Stimulated activated CD4-positive, alpha-beta T cell treated with anti-CD3 and anti-CD28 coated beads, Interleukin-1b, Interleukin-23, amount 100 ng/mL, for 1 hour (primary cell): ENCODE measurements at places on chromosomes 12 and 14.

- DNase-seq, result no peak
Observed at GRCh38 chr14:101839236-101839635, 77.7 kb downstream of the PPP2R5C start.

DNA sequence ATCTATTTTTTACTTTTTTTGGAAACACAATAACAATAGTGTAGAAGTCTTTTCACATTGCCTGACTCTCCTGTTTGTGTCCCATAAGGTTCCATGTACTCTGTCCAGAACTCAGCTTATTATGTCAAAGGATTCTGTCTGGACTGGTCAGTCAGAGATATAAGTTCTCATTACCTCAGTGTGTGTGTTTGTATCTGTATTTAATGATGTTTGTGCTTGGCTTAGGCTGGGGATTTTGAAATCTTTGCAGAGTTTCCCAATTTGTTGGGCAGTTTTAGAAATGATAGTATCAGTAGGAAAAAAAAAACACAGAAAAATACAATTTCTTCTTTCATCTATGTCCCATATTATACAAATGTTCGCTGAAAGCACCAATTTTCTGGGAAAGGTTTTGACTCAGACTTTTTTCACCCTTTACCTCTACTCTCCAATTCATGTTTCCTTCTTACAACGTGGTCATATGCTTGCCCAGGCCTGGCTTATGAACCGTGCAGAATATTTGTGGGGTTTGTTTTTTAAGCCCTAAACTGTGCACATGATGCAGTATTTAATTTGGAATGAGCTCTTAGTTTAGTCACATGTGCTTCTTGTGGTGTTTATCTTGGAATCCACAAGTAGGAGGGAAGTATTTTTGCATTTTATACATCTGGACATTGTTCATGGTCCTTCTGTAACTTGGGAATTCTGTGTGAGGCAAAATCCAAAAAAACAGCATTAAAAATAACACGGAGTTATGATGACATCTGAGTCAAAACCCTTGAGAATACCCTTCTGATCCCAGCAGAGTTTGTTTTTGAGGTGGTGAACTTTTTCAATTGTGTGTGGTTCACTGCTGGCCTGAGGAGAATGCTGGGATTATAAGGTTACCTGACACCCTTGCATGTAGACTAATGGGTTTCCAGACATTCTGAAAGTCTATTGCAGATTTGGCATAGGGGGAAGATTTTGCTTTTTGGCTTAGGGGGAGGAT is 121.2 kb downstream of the RAD51B start:
- DNase-seq, result no peak

GRCh38 chr12:53612978-53613377 is 13.2 kb downstream of the ATF7 start:
- no peak for DNase-seq

GRCh38 chr12:69966839-69967238 is 141.8 kb downstream of the MYRFL start:
- no peak for DNase-seq

- DNase-seq, result no peak
Observed at GRCh38 chr14:68676511-68676943, 116.3 kb downstream of the ZFP36L1 start.

GRCh38 chr12:71710276-71711125 is 24.6 kb downstream of the TMEM19 start:
- no peak for DNase-seq

DNA sequence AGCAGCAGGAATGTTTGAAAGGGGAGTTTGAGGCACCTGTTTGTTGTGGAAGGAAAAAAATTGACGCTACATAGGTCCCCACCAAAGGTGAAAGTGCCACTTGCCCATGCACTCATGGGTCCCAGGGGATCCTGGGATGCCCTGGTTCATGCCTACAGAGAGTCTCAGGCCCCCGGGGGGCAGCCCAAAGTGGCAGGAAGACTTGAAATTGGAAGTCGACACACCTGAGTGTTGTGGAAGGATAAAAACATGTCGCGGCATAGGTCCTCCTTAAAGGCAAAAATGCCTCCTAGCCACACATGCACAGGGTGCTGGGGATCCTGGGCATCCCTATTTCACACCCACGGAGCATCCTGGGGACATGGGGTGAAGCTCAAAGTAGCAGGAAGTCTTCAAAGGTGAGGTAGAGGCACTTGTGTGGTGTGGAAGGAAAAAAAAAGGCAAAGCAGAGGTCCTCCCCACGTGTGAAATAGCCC is 576.1 kb downstream of the ALG10 start:
- DNase-seq, result no peak

DNA sequence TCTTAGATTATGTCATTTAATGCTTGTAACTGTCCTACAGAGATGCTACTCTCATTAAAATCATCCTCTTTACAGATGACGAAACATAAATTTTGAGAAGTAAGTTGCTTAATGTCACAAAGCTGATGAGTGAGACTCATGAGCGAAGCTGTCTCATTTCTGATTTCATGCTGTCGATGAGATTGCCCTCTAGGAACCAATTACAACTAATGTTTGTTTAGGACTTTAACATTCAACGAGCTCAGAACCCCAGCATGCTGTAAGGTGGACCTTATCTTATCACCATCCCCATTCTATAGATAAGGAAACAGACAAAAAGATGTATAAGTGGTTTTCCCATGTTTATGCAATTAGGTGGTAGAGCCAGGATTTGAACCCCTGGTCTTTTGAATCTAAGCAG is 23.1 kb downstream of the BHLHE41 start:
- DNase-seq, result no peak

- no peak for DNase-seq
Observed at GRCh38 chr14:95664546-95664945, 21.7 kb upstream of the TCL1B start.

GRCh38 chr14:73792481-73792880 is 59.1 kb upstream of the PTGR2 start:
- no peak for DNase-seq

GRCh38 chr12:91912178-91912577 is 233.5 kb downstream of the BTG1 start:
- DNase-seq, result no peak

DNA sequence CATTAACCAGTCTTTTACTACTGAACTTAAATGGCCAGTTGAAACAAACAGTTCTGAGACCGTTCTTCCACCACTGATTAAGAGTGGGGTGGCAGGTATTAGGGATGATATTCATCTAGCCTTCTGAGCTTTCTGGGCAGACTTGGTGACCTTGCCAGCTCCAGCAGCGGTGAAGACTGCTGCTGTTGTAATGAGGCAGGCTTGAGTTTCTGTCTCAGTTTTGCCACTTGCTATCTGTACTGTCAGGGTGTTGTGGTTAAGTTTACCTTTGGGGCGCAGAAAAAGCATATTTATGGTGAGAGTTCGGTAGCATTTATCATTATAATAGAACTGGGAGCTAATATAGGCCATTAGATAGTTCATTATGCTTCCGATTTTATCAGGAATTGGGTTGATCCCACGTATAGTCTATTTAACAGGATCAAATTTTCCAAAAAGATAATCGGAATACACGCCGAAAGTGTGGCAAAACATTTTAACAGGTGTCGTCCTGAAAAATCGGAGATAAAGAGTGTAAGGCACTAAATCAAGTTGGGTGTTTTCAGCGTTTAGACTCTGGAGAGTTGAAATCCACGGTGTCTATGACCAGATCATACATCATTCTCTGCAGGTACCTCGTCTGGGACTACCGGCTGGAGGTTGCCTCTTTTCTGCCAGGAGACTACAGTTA is 688 bp upstream of the NECAP1 start:
- DNase-seq, result no peak

DNA sequence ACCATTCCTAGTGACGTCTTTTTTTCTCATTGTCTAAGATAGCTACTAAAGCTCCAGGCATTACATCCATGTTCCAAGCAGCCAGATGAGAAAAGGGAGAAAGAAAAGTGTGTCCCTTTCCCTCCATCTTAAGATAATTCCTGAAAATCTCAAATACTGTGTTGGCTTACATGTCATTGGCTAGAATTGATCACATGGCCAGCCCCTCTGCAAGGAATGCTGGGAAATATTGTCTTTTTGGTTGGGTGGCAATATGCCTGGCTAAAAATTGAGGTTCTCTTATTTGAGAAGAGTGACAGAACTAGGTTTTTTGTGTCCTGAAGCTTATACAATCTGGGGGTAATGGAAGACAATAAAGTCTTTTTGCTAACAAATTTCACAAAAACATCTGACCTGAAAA is 264.3 kb downstream of the RPAP3 start:
- DNase-seq, result no peak

GRCh38 chr12:10101042-10101579 is 2.3 kb upstream of the CLEC1A start:
- DNase-seq, result no peak

DNA sequence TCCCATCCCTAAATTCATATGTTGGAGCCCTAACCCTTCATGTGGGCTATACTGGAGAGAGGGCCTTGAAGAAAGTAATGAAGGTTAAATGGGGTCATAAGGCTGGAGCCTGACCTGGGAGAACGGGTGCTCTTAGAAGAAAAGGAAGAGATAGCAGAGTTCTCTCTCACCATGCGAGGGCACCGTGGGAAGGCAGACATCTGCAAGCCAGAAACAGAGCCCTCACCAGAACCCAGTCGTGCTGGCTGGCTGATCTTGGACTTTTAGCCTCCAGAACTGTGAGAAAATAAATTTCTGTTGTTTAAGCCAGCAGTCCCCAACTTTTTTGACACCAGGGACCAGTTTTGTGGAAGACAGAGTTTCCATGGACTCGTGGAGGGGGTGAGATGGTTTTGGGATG is 149.3 kb downstream of the ATP23 start:
- DNase-seq, result no peak

DNA sequence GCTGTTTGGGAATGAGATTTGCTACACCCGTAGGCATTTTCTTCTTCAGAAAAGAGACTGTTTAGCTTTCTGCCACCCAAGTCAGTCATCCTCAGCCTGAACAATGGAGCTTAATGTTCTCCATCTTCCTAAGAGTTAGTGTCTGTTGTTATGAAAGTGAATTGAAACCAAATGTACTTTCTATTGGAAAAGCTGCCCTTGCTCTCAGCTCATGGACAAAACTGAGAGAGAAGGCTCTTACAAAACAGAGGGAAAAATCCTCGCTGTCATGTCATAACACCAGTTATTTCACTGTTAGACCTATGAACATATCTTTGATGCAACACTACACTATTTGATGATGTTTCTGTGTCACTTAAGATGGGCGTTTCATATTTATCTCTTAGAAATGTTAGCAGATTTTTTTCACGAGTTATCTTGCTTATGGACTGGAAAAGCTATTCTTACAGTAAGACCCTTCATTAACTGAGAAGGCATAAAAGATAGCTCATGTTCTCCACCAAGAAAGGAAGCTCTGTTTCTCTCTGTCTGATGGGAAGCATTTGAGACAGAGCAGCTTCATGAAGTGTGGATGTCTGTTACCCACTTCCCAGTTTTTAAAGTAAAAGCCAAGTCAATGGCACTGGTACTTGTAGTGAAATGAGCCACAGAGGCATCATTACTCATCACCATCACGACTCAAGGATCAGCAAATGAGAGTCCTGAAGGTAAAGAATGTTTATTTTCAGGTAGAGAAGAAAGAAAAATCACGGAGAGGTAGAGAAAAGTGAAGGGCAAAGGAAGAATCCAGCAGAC is 483.9 kb downstream of the ZFP36L1 start:
- DNase-seq, result no peak

DNA sequence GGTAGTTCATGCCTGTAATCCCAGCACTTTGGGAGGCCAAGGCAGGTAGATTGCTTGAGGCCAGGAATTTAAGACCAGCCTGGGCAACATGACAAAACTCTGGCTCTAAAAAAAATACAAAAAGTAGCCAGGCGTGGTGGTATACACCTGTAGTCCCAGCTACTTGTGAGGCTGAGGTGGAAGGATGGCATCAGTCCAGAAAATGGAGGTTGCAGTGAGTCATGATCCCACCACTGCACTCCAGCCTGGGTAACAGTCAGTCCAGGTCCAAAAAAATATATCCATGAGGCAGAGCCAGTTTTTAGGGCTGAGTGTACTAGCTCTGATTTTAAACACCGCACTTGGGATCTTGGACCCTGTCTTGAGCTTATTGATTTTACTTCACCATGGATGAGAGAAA is 30.6 kb upstream of the FICD start:
- DNase-seq, result no peak

GRCh38 chr12:79023784-79024183 is 159.2 kb downstream of the SYT1 start:
- DNase-seq, result no peak

DNA sequence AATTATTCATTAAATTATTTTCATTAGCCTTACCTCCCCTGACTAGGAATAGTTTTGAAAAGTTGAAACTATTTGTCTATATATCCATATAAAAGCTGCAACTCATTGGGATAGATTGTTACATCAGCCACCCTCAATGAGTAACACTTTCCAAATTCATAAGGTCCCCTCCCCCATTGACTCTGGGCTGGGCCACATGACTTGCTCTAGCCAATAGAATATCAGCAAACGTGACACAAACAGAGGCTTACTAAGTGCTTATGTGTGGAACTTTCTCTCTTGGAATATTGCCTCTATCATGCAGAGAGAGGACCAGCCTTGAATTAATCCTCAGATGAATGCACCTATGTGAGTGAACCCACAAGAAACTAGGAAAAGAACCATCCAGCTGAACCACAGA is 213.7 kb downstream of the CCDC59 start:
- no peak for DNase-seq

GRCh38 chr12:109725321-109726105 is 11.9 kb downstream of the FAM222A start:
- no peak for DNase-seq

GRCh38 chr12:132593938-132594358 is 16.4 kb downstream of the LRCOL1 start:
- DNase-seq, result no peak

DNA sequence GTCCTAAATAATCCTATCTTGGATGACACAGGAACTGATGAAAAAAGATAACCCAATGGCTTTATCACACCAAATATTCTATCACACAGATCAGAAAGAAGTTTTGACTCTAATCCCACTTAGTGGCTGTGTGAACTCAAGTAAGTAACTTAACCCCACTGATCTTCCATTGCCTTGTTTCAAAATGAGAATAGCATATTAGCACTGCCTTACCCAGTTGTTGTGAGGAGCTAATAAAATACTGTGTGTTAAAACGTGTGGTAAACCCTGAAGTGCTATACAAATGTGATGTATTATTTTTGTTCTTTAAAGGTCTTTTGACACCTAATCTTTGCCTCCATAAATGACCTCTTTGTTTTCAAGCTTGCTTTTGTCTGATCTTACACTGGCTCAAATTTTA is 60.9 kb upstream of the ARID2 start:
- no peak for DNase-seq

DNA sequence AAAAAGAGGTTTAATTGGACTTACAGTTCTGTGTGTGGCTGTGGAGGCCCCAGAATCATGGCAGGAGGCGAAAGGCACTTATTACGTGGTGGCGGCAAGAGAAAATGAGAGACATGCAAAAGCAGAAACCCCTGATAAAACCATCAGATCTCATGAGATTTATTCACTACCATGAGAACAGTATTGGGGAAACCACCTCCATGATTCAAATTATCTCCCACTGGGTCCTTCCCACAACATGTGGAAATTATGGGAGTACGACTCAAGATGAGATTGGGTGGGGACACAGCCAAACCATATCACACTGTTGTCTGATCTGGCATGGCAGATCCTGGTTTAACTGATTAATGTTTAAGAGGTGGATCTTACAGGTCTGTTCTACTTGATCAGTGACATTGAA is 5.6 kb downstream of the DDX47 start:
- DNase-seq, result no peak
